ENCODE measurements at places on chromosomes 12 and 14. TPM values are rescaled to one million over a fixed set of nuclear protein-coding genes. Genes with fewer than 3 reads are reported as not detected.
A peak's percentile ranks its signal among the peaks of the same experiment; 100 is the strongest.

FAM90A1 gene
- total RNA-seq = not detected

TAS2R42 gene
- not detected for total RNA-seq

CCDC184 gene
- total RNA-seq = 0.74 TPM

NEUROD4 gene
- not detected for total RNA-seq

LRFN5 gene
- 9.8 TPM for total RNA-seq

LMO3 gene
- total RNA-seq = 0.51 TPM

AMHR2 gene
- total RNA-seq = 0.13 TPM

INHBE gene
- 0.59 TPM for total RNA-seq

MYF6 gene
- total RNA-seq = not detected

FBXW8 gene
- total RNA-seq = 18.0 TPM

LRP1-AS gene
- not detected for total RNA-seq

DNA sequence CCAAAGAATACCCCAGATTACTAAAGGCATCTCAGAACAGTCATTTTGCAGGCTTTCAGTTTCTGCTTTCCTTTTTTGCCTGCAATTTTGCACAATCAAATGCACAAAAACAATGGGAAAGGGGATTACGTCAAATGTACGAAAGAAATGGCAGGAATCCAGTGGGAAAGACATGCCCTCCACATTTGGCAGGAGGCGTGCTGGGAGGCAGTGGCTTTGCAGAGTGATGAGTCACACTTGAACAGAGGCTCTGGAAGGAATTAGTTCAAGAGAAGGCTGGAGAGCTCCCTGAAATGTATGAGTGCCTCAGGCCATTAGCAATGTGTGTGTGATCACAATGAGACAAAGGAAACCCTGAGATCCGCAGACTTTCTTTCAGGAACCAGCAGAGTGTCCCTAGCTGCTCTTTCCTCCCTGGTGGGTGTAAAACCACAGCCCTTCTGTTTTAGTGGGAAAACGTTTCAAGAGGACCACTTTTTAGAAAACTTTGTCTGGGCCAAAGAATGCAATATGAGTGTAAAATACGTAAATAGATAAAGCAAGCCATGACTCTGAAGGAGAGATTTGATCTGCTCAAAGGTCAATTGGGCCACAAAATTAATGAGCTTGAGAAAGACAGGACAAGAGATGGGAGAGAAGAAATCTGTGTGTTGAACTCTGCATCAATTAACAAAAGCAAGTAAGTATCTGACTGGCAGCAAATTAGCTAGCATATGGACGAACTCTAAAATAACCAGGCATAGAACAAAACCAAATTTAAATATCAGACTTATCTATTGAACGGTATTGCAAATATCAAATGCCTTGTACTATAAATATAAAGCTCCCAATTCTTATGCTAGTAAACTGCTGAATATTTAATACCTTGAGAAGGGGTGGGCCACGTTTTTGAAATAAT lies 155.4 kb upstream of the PDE3A start:
- no peak for DNase-seq
- H3K27ac ChIP-seq = no peak overlapping the region
- no peaks in the 10 kb centered on the region for H3K27me3 ChIP-seq
- H3K36me3 ChIP-seq = no peaks in the 10 kb centered on the region
- no peak overlapping the region for H3K4me3 ChIP-seq

DNA sequence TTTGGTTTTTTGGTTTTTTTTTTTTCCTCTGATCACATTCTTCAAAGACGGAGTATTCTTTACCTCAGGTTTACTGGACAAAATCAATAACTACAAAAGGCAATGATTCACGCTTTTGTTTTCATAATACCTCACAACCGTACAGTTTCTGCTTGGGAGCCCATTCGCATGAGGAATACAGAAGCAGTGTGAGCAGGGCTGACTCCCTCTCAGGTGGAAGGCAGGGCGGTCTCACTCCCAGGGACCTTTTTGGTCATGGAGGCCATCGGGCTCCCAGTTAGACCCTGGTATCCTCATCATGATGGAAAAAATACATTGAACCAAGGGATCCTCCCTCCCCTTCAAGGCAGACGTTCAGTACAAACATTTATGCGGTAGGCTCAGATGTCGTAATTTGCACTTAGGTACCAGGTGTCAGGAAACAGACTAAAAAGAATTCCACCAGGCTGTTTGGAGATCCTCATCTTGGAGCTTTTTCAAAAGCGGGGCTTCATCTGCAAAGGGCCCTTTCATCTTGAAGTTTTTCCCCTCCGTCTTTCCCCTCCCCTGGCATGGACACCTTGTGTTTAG lies 19.0 kb upstream of the TIGAR start:
- H3K36me3 ChIP-seq = no peaks in the 10 kb centered on the region
- H3K27me3 ChIP-seq = peaks cover 2% of the 10 kb centered on the region
- H3K4me3 ChIP-seq = no peak overlapping the region

- H3K36me3 ChIP-seq = no peaks in the 10 kb centered on the region
- no peak overlapping the region for H3K4me3 ChIP-seq
- peaks cover 11% of the 10 kb centered on the region for H3K4me1 ChIP-seq
Measured at GRCh38 chr14:103329401-103330347, 4.4 kb upstream of the EIF5 start.

DNA sequence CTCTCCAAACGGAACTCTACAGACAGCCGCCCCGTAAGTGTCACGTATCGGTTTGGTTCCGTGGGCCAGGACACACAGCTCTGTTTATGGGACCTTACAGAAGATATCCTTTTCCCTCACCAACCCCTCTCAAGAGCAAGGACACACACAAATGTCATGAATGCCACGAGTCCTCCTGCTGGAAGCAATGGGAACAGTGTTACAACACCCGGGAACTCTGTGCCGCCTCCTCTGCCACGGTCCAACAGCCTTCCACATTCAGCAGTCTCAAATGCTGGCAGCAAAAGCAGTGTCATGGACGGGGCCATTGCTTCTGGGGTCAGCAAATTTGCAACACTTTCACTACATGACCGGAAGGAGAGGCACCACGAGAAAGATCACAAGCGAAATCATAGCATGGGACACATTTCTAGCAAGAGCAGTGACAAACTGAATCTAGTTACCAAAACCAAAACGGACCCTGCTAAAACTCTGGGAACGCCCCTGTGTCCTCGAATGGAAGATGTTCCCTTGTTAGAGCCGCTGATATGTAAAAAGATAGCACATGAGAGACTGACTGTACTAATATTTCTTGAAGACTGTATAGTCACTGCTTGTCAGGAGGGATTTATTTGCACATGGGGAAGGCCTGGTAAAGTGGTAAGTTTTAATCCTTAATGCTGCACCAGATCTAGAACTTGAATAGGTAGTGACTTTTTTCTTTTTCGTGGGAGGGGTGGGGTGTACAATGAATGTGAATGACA lies 69.7 kb downstream of the WDR20 start:
- no peak for DNase-seq
- no peaks in the 10 kb centered on the region for H3K27me3 ChIP-seq
- H3K4me1 ChIP-seq = no peaks in the 10 kb centered on the region
- no peak overlapping the region for H3K4me3 ChIP-seq
- H3K27ac ChIP-seq = no peak overlapping the region

DNA sequence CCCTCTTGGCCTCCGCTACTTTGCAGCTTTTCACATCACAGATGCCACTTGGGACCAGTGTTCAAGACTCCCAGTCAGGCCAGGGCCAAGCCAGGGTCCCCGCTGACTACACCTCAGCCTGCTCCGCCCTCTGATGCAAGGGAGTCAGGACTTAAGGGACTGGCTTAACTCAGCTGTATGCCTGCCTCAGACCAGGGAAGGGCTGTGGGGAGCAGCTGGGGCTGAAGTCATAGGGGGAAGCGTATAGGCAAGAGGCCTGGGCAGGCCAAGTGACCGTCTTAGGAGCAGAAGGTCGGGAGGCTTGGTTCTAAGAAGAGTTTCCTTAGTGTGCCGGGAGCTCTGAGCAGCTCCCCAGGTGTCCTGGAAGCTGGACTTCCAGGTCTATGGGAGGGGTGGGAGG lies 21.9 kb downstream of the KDM2B start:
- DNase-seq = no peak
- no peak overlapping the region for H3K27ac ChIP-seq
- H3K27me3 ChIP-seq = no peaks in the 10 kb centered on the region
- no peak overlapping the region for H3K4me3 ChIP-seq
- H3K36me3 ChIP-seq = no peaks in the 10 kb centered on the region
- no peaks in the 10 kb centered on the region for H3K4me1 ChIP-seq

DNA sequence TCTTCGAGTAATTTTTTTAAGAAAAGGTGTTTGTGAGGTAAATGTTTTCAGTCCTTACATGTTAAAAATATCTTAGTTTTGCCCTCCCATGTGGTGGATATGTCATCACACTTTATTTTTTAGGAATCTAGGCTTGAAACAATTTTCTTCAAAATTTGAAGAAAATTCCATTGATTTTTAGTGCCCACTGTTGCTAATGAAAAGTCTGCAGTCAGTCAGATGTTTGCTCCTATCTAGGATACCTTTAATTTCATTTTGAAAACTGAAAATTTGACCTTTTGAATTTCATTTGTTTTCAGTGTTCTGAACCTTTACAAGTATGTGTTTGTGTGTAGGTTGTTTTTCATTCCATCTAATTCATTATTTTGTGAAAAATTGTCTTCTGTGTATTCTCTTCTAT lies 105.4 kb downstream of the LRRK2 start:
- no peak overlapping the region for H3K27ac ChIP-seq
- no peaks in the 10 kb centered on the region for H3K36me3 ChIP-seq
- no peaks in the 10 kb centered on the region for H3K4me1 ChIP-seq
- H3K27me3 ChIP-seq = no peaks in the 10 kb centered on the region
- H3K4me3 ChIP-seq = no peak overlapping the region
- no peak for DNase-seq

GRCh38 chr12:25121110-25121509 lies 73.8 kb downstream of the DNAI7 start:
- H3K36me3 ChIP-seq = no peaks in the 10 kb centered on the region
- DNase-seq = no peak
- no peaks in the 10 kb centered on the region for H3K4me1 ChIP-seq
- peaks cover 11% of the 10 kb centered on the region for H3K27me3 ChIP-seq

GRCh38 chr14:33484264-33484663 lies 466.6 kb downstream of the EGLN3 start:
- no peaks in the 10 kb centered on the region for H3K27me3 ChIP-seq
- H3K4me1 ChIP-seq = no peaks in the 10 kb centered on the region
- no peaks in the 10 kb centered on the region for H3K36me3 ChIP-seq
- no peak overlapping the region for H3K4me3 ChIP-seq
- no peak for DNase-seq
- no peak overlapping the region for H3K27ac ChIP-seq

DNA sequence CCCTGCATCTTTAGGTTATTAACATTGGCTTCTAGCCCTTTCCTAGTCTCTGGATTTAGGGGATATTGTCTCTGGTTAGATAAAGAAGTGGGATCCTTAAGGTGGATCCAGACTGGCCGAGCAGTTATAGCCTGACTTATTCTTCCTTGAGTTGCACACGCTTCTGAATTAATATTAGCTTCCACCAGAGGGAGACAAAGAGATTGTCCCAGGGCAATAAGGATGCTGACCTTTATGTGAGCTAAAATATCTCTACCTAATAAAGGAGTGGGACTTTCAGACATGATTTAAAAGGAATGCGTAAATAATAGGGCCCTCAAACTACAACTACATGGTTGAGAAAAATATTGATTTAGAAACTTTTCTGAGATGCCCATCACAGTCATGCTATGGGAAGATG lies 139.7 kb downstream of the SLCO1B3 start:
- H3K27me3 ChIP-seq = no peaks in the 10 kb centered on the region
- no peaks in the 10 kb centered on the region for H3K4me1 ChIP-seq
- H3K4me3 ChIP-seq = no peak overlapping the region
- no peak overlapping the region for H3K27ac ChIP-seq
- no peaks in the 10 kb centered on the region for H3K36me3 ChIP-seq

- DNase-seq = no peak
- H3K36me3 ChIP-seq = peaks cover 24% of the 10 kb centered on the region
- no peak overlapping the region for H3K27ac ChIP-seq
- H3K4me1 ChIP-seq = no peaks in the 10 kb centered on the region
- no peak overlapping the region for H3K4me3 ChIP-seq
Measured at GRCh38 chr12:71782017-71782416, 27.4 kb downstream of the RAB21 start.

DNA sequence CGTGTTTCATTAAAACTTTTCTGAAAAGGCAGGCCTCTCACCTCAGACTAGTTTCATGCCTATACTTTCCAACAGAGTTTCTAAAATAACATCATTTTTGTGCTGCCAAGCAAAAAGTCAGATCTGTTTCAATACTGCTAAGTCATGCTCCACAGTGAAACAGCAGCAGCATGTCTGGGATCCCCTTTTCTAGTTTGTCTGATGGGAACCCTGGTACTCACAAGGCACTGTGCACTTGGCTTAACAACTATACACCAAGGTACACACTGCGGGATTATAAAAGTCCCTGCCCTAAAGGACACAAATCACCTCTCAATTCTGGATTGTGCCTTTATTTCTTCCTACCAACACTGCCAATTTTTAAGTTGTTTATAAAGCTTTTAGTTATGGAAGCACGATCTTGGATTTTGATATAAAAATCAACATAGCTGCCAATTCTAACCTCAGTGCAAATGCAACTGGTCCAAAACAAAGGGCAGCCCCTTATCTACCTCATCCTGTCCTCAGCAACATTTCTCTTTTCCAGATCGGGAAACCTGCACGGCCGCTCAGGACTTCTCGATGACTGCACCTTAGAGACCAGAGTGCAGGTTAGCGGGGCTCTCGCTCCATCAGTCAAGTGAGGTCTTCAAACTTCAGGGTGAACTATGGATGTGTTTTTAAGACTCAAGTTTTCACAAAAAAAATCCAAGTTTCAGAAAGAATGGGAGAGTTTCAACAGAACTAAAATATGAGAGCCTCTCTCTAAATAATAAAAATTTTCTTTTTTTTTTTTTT lies 1.7 kb upstream of the EIF5 start:
- peak overlapping the region; percentile 75 for H3K4me3 ChIP-seq
- peak overlapping the region; percentile 87 for H3K27ac ChIP-seq
- peaks cover 22% of the 10 kb centered on the region for H3K36me3 ChIP-seq
- peaks cover 22% of the 10 kb centered on the region for H3K4me1 ChIP-seq
- no peaks in the 10 kb centered on the region for H3K27me3 ChIP-seq
- no peak for DNase-seq

DNA sequence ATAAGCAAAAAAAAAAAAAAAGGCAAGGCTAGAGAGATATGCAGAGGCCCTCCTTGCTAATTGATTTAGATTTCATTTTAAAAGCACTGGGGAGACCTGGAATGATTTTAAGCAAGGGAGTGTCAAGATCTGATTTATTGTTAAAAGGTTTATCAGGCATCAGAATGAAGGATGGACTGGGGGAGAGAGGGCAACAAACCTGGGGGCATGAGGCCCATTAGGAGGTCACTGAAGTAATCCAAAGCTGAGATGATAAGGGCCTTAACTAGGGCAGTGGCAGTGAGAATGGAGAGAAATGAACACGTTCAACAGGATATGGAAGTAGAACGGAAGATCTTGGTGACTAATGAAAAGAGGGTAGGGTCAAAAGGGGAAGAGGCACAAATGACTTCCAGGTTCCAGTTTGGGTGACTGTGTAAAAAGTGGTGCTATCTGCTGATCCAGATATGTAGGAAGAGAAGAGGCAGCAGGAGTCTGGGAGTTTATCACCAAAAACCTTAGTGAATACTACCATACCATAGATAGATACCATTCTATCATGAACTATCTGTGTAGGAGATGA lies 24.0 kb downstream of the KITLG start:
- no peak overlapping the region for H3K27ac ChIP-seq
- H3K27me3 ChIP-seq = no peaks in the 10 kb centered on the region
- no peaks in the 10 kb centered on the region for H3K36me3 ChIP-seq
